Caco-2 (cell line): ENCODE measurements at places on chromosomes 1 and 21. TPM values are rescaled to one million over a fixed set of nuclear protein-coding genes. Genes with fewer than 3 reads are reported as not detected.

The CR1L gene
- not detected in 2 replicates for total RNA-seq

The PHC2 gene
- total RNA-seq = 31.8 and 35.2 TPM in 2 replicates

The CELSR2 gene
- total RNA-seq = 7.0 and 8.3 TPM in 2 replicates

The LCE1F gene
- not detected in 2 replicates for total RNA-seq

The PTGFRN gene
- total RNA-seq = 12.9 and 16.2 TPM in 2 replicates

The CD5L gene
- not detected in 2 replicates for total RNA-seq

The CNR2 gene
- not detected in 2 replicates for total RNA-seq

The ASTN1 gene
- total RNA-seq = not detected in 2 replicates

The GPR3 gene
- total RNA-seq = 0.91 and 1.2 TPM in 2 replicates

The SYDE2 gene
- 19.1 and 19.9 TPM in 2 replicates for total RNA-seq

The GJA4 gene
- total RNA-seq = not detected in 2 replicates

The NUP210L gene
- 0.07 and 0.19 TPM in 2 replicates for total RNA-seq

- H3K36me3 ChIP-seq = no peaks in the 10 kb centered on the region
- H3K27ac ChIP-seq = no peak overlapping the region
- DNase-seq = no peak
- H3K4me3 ChIP-seq = no peak overlapping the region
- H3K4me1 ChIP-seq = no peaks in the 10 kb centered on the region
Observed at GRCh38 chr1:71610476-71610875, 529.6 kb upstream of the ZRANB2 start.

GRCh38 chr1:194233069-194233468 lies 1046.7 kb upstream of the B3GALT2 start:
- H3K36me3 ChIP-seq = no peaks in the 10 kb centered on the region
- H3K4me1 ChIP-seq = no peaks in the 10 kb centered on the region
- H3K4me3 ChIP-seq = no peak overlapping the region
- DNase-seq = no peak
- no peak overlapping the region for H3K27ac ChIP-seq
- no peaks in the 10 kb centered on the region for H3K27me3 ChIP-seq

DNA sequence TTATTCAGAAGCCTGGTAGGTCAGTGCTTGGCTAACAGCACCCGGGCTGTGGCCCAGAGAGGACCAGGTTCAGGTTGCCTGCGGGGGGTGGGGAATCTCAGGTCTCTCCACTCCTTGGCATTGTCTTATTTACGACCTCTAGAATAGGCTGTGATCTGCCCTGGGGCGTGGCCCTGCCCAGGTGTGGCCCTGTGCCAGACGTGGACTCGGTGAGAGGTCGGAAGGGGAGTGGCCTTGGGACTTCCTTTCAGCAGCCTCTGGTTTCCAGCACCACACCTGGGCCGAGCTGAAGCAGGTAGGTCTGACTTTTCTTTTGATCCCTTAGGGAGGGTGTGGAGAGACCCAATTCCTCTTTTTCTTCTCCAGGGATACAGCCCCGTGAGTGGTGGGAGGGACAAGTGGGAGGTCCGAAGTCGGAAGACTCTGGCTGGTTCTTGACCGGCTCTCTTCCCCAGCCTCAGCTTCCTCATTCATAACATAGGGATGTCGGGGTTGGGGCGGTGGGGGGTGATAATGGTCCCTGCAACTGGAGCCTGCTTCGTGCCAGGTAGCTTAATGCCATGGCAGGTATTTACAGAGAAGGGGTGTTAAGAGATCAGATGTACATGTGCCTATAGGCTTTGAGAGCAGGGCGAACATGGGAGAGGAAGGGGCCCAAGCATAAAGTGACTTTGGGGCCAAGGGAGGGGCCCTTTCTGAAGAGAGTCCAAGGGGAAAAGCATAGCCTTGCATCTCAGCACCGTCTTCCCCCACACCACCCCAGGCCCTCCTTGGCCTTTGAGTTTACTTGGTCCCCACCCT lies 16.5 kb downstream of the ACOT11 start:
- peak overlapping the region; percentile 21 for H3K4me3 ChIP-seq
- peaks cover 14% of the 10 kb centered on the region for H3K4me1 ChIP-seq
- DNase-seq = peak; percentile 89
- no peak overlapping the region for H3K27ac ChIP-seq
- no peaks in the 10 kb centered on the region for H3K27me3 ChIP-seq

GRCh38 chr1:54428837-54429518 lies 22.8 kb upstream of the SSBP3 start:
- no peaks in the 10 kb centered on the region for H3K27me3 ChIP-seq
- H3K36me3 ChIP-seq = no peaks in the 10 kb centered on the region
- H3K27ac ChIP-seq = peak overlapping the region; percentile 81
- H3K4me3 ChIP-seq = no peak overlapping the region

DNA sequence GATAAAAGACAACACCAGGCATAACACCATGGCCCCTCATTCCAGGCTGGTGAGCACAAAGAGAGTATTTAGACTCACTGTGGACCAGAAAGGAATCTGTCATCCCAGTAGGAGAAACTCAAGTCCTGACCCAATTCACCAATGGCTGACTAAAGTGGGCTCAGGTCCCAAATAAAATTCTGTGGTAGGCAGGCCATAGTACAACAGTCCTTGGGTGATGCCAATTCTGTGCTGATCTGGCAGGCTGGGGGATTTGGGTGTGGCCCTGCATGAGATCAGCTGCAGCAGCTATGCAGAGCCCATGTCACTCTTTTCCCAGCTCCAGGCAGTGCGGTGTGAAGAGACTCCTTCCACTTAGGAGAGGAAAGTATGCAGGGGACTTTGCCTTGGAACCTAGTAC lies 245.1 kb downstream of the LBR start:
- no peaks in the 10 kb centered on the region for H3K27me3 ChIP-seq
- H3K4me1 ChIP-seq = no peaks in the 10 kb centered on the region
- no peak for DNase-seq
- no peaks in the 10 kb centered on the region for H3K36me3 ChIP-seq
- H3K27ac ChIP-seq = no peak overlapping the region
- H3K4me3 ChIP-seq = no peak overlapping the region

DNA sequence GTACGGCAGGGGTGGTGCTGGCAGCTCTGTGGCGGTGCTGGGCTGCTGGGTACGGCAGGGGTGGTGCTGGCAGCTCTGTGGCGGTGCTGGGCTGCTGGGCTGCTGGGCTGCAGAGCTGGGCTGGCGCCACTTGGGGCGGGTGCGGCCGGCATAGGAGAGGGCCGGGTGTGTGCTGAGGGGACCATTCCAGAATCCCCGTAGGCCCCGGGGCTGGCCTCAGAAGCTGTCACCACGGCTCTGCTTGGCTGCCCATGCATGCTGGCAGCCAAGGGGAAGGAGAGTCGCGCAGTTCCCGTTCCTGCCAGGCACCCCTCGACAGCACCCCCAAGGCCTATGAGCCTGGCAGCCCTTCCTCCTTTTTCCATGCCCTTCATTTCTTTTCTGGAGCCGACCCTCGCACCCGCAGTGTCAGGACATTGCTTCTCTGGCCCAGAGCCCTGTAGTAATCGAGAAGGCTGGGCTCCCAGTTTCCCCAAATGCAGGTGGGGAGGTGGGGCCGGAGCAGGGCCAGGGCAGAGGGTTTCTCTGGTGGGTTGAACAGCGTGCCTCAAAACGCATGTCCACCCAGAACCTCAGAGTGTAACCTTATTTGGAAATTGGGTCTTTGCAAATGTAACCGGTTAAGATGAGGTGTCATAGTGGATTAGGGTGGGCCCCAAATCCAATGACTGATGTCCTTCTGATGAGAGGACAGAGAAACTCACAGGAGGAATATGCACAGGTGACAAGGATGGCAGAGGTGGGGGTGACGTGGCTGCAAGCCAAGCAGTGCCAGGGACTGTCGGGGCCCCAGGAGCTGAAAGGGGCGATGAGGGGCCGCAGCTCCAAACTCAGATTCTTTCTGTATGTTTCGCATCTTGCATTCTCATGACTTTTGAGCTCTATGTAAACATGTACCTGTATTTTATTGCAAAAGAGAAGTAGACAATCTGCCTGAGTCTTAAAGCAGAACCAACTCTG lies 71.0 kb upstream of the ACTRT2 start:
- no peaks in the 10 kb centered on the region for H3K4me1 ChIP-seq
- H3K4me3 ChIP-seq = no peak overlapping the region
- H3K36me3 ChIP-seq = no peaks in the 10 kb centered on the region

- H3K27me3 ChIP-seq = no peaks in the 10 kb centered on the region
- peaks cover 6% of the 10 kb centered on the region for H3K4me1 ChIP-seq
- no peak overlapping the region for H3K27ac ChIP-seq
- H3K4me3 ChIP-seq = no peak overlapping the region
- H3K36me3 ChIP-seq = no peaks in the 10 kb centered on the region
Observed at GRCh38 chr21:31447505-31447904, 103.4 kb upstream of the TIAM1 start.

GRCh38 chr1:12580054-12580887 lies 37.7 kb downstream of the DHRS3 start:
- no peak for DNase-seq
- peaks cover 9% of the 10 kb centered on the region for H3K36me3 ChIP-seq
- no peaks in the 10 kb centered on the region for H3K27me3 ChIP-seq

DNA sequence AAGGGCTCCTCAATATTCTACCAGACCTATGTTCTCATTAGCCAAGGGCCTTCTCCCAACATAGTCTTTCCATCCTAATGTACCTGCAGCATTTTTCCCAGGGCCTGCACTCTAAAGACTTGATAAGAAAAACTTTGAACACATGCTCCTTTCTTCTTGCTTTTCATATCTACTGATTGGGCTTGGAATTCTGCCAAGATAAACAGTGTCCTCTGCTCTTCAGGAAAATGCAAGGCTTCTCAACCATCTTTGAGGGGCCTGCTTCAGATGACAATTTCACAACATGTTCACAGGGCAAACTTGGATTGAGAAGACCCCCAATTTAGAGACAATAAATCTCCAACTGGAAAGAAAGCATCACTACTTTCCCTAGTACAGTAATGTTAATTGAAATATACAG lies 25.8 kb upstream of the PPT1 start:
- DNase-seq = no peak
- no peaks in the 10 kb centered on the region for H3K27me3 ChIP-seq
- no peaks in the 10 kb centered on the region for H3K36me3 ChIP-seq
- peak overlapping the region; percentile 57 for H3K27ac ChIP-seq
- no peak overlapping the region for H3K4me3 ChIP-seq
- H3K4me1 ChIP-seq = peaks cover 26% of the 10 kb centered on the region

GRCh38 chr1:19000065-19000464 lies 43.6 kb upstream of the IFFO2 start:
- DNase-seq = no peak
- no peak overlapping the region for H3K4me3 ChIP-seq
- no peaks in the 10 kb centered on the region for H3K36me3 ChIP-seq
- H3K4me1 ChIP-seq = no peaks in the 10 kb centered on the region

DNA sequence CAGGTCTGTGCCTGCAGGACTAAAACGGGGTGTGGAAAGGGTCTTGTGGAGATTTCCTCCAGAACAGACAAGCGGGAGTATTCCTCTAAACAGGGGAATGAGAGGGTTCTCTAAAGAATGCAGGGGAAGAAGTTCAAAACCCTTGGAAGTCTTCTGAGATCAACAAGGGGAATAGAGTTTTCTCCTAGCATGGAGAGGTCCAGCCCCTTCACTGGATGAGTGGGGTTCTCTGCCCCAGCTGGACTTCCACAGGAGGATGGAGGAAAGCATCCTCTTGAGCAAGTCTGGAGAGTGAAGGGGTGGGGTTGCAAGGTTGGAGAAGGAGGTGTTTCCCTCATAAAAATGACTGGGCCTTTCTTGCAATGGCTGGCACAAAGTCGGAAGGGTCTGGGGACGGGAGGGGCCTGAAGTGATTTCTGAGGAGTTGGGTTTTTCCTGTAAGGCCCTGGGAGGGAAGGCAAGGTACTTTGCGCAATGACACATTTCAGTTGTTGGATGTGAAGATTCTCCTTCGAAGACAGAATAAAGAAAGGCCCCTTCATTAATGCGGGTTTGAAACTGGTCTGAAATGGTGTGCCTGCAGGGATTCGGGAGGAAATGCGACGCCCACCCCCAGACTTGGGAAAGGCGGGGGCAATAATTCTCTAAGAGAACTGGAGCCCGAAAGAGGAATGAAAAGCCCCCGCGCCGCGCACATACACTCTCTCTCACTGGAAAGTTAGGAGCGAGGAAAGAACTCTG lies 884 bp downstream of the SPATA6 start:
- no peaks in the 10 kb centered on the region for H3K36me3 ChIP-seq
- no peak for DNase-seq
- peak overlapping the region; percentile 74 for H3K27ac ChIP-seq
- H3K4me3 ChIP-seq = peak overlapping the region; percentile 58

DNA sequence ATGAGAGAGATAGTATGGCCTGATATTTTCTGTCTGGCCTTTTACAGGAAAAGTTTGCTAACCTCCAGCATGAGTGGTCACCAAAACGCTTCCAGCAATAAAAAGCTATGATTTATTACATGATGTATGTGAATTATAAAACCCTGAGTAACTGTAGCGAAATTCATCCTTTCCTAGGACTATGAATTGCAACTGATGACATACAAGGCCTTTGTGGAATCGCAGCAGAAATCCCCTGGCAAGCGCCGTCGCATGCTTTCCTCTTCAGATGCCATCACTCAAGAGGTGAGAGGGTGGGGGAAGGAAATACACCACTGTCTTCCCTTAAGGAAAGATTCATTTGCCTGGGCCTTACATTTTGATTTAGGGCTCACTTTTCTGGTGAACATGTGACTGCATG lies 117.9 kb downstream of the MACF1 start:
- no peak overlapping the region for H3K4me3 ChIP-seq
- no peaks in the 10 kb centered on the region for H3K36me3 ChIP-seq
- DNase-seq = no peak
- no peaks in the 10 kb centered on the region for H3K4me1 ChIP-seq

GRCh38 chr21:32930673-32931072 lies 95.1 kb upstream of the OLIG2 start:
- no peak overlapping the region for H3K4me3 ChIP-seq
- H3K4me1 ChIP-seq = no peaks in the 10 kb centered on the region
- H3K27me3 ChIP-seq = no peaks in the 10 kb centered on the region

GRCh38 chr1:62912028-62912638 lies 128.2 kb downstream of the ATG4C start:
- no peak overlapping the region for H3K4me3 ChIP-seq
- H3K27ac ChIP-seq = no peak overlapping the region
- no peak for DNase-seq
- H3K36me3 ChIP-seq = no peaks in the 10 kb centered on the region

DNA sequence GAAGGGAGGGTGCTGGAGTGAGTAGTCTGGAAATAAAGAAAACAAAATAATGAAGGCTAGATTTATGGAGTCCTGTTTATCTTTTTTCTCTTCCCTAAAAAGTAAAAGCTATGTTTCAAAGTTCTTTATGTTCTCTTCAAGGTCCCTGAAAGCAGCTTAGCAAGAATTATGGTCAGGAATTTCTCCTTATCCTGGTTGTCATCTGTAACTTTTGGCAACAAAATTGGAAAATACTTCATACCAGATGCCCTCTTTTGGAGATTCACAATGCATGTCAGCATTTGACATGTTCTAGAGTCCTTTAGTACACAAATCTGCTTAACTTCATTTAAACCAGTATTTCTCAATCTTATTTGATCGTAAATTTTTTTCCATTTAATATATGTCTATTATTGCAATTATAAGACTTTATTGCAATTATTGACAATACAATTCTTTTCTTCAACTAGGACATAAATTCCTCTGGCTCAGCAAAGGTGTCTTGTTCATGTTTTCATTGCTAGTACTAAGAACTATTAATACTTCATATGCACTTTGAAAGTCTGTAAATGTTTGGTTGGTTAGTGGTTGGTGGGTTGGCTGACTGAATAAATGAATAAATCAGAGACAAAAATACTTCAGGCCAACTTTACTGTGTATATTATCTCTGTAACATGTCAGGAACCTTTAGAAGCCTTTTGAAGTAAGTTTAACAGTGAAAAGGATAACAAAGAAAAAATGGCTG lies 101.5 kb downstream of the ATP1B1 start:
- no peak overlapping the region for H3K27ac ChIP-seq
- H3K27me3 ChIP-seq = no peaks in the 10 kb centered on the region
- H3K4me3 ChIP-seq = no peak overlapping the region
- H3K4me1 ChIP-seq = no peaks in the 10 kb centered on the region

- no peak for DNase-seq
- no peaks in the 10 kb centered on the region for H3K27me3 ChIP-seq
- H3K4me1 ChIP-seq = peaks cover 44% of the 10 kb centered on the region
- H3K4me3 ChIP-seq = peak overlapping the region; percentile 24; the same call in 1 of the 2 replicates
Observed at GRCh38 chr21:46021978-46022544, 40.5 kb downstream of the COL6A1 start.
